Left kidney (tissue), 8 donors: ENCODE measurements at places on chromosomes 11 and 22. TPM values are rescaled to one million over a fixed set of nuclear protein-coding genes. Genes with fewer than 3 reads are reported as not detected.
A peak's percentile ranks its signal among the peaks of the same experiment; 100 is the strongest.

DNA sequence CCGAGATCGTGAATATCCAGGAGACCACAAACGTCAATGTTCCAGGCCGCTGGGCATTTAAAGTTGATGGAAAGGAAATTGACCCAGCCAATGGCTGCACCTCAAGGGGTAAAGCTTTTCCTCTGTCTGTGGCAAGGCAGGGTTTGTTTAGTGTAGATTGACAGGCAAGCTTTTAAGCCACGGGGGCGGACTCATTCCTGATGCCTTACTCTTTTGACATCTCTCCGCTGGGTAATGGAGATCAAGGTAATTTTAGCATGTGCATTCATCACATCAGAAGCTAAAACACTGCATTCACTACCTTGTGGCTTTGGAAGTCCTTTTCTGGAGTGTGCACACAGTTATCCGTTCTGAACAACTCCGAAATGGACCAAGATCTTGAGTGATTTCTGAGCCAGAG lies 12.6 kb downstream of the TECTA start:
- no peak for DNase-seq

DNA sequence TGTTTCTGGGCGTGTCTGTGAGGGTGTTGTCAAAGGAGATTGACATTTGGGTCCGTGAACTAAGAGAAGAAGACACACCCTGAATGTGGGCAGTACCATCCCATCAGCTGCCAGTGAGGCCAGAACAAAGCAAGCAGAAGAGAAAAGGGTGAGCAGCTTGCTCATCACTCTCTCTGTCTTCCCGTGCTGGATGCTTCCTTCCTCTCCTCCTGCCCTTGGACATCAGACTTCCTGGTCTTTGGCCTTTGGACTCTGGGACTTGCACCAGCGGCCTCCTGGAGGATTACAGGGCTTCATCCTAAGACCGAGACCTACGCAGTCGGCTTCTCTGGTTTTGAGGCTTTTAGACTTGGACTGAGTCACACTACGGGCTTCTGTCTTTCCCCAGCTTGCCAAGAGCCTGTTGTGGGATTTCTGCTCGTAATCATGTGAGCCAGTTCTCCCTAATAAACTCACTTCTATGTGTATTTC lies 18.8 kb downstream of the APOL2 start:
- no peak for DNase-seq

GRCh38 chr11:121351083-121351630 lies 58.6 kb downstream of the SC5D start:
- DNase-seq: peak; percentile 36

DNA sequence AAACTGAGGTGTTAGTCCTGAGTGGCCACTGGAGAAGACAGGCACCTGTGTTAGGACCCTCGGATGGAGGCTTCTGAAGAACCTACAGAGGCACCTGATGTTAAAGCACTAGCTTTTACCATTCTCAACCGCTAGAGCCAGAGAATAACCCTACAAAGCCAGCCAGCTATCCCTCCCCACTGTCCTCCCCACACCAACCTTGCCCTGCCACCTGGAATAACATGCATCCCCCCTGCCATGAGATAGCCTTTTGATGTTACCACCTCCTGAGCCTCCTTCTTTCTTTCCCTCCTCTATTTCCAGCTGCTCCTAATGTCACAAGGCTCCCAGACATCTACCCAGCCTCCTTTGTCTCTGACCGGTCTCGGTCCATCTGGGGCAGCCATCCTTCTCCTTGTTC lies 28.1 kb downstream of the COMMD9 start:
- DNase-seq: no peak

Gene OR2AT4
- 0.07 TPM for polyA plus RNA-seq

- DNase-seq: no peak
Observed at GRCh38 chr11:2584812-2585565, 114.8 kb downstream of the KCNQ1OT1 start.

- no peak for DNase-seq
Observed at GRCh38 chr22:38271927-38272372, 860 bp downstream of the TMEM184B start.

- no peak for DNase-seq
Observed at GRCh38 chr11:134560566-134561330, 148.7 kb upstream of the B3GAT1 start.

DNA sequence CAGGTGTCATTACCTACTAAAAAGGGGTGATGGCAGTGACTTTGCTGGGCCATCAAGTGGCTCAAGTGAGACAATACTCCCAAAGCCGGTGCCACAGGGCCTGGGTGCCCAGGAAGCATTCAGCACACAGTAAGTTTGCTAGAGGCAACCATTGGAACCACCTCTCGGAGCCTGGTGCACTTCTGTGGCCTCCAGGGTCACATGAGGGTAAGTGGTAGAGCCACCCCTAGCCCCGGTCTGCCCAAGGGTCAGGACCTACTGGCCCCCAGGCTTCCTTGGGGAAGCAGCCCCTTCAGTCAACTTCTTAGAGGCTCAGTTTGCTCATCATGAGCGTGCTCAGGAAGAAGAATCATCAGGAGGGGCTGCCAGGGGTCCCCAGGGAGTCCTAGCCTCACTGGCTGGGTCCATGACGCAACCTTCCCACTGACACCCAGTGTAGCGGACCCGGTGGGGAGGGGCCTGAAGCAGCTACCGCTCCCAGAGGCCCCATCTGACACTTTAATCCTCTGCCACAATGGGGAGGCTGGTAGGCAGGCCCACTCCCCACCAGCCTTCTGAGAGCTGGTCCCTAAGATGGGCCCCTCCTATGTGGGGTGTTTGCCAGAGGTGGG lies 17.5 kb upstream of the RASL10A start:
- no peak for DNase-seq

- DNase-seq: no peak
Observed at GRCh38 chr11:1205987-1206331, 16.9 kb upstream of the MUC5B start.

DNA sequence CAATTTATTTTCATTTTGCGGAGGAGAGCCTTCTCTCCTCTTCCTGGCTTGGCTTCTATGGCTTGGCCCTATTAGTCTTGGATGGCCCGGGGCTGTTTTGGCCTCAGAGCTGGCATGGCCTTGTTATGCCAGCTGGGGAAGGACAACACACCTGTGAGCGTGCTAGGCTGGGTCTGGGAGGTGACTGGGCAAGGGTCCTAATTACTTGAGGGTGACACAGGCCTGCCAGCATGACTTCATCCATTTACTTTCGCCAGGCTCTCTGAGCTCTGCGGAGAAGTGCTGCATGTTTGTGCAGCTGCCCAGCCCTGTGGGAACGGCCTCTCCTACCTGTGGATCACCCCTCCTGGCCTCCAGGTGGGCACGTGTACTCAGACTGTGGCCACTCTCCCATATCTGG lies 153.6 kb downstream of the SNX19 start:
- DNase-seq: no peak

Gene MSANTD4
- polyA plus RNA-seq: 37.7 TPM

GRCh38 chr11:75214411-75214821 lies 26.2 kb upstream of the TPBGL start:
- peak; percentile 89 for DNase-seq
